ENCODE measurements at places on chromosomes 16 and 17. TPM values are rescaled to one million over a fixed set of nuclear protein-coding genes. Genes with fewer than 3 reads are reported as not detected.

The CALB2 gene
- total RNA-seq = 0.50 TPM

The RAB37 gene
- total RNA-seq = 0.64 TPM

The IL34 gene
- total RNA-seq = 7.0 TPM

The SPNS3 gene
- total RNA-seq = not detected

The SMPD3 gene
- total RNA-seq = 0.04 TPM

The CCL2 gene
- total RNA-seq = 6.1 TPM

The SP6 gene
- 0.16 TPM for total RNA-seq

The CDK5R1 gene
- total RNA-seq = 5.2 TPM

The TMEM106A gene
- total RNA-seq = 1.9 TPM

The TVP23A gene
- 0.13 TPM for total RNA-seq

The VPS35L gene
- total RNA-seq = 33.4 TPM

The C1QTNF8 gene
- total RNA-seq = not detected

The NLK gene
- 13.0 TPM for total RNA-seq

The TP53TG3 gene
- total RNA-seq = not detected

The CEP95 gene
- 12.8 TPM for total RNA-seq

The NPTX1 gene
- total RNA-seq = 0.67 TPM

The TBC1D3G gene
- not detected for total RNA-seq

The SLC13A5 gene
- not detected for total RNA-seq
